Activated naive CD4-positive, alpha-beta T cell treated with anti-CD3 and anti-CD28 coated beads, Interleukin-2, amount 50 U/mL, for 72 hours (primary cell): ENCODE measurements at places on chromosomes 13 and 19. TPM values are rescaled to one million over a fixed set of nuclear protein-coding genes. Genes with fewer than 3 reads are reported as not detected.

Gene ADGRE3
- total RNA-seq: not detected

Gene SBK3
- not detected for total RNA-seq

Gene FCER2
- 0.56 TPM for total RNA-seq

Gene ADGRE2
- total RNA-seq: 1.2 TPM
